Activated CD4-positive, alpha-beta T cell treated with anti-CD3 and anti-CD28 coated beads, Interleukin-2, amount 10 ng/mL, durations not matched to agents 7 days and 5 days (primary cell): ENCODE measurements at places on chromosomes 7 and 10.

DNA sequence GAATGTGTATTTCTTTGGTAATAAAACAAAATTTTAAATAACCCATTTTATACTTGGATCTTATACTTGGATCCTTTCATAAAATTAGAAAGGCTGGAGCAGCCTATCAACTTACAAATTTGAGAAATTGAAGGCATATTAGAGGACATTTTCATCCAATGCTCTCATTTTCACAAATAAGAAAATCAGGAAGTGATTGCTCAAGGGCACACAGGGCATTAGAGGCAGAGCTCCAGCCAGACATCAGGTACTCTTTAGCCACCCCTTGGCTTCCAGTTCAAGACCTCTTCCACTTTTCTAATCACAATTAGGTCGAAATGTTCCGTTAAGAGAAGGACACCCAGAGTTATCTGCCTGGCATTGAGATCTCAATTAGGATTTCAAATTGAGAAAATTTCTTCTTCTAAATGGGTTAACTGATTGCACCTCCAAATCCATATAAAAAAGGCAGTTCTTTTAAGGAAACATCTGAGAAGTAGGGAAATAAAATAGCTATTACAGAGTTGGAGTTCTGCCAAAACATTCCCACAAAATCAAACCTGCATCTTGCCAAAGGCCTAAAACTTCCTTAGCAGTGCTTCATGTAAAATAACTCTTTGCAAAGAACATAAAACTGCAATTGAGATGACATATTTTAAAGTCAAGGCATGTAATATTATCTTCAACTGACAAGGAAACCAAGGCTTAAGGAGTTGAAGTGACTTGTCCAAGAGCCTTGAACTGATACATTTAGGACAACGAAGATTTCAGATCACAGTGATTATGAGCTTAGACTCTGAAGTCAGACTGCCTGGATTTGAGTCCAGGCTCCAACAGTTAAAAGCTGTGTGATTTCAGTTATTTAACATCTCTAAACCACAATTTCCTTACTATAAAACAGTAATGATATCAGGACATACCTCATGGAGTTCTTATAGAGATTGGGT lies 2.4 kb downstream of the ACTA2 start:
- no peak for DNase-seq

GRCh38 chr7:129742256-129742655 lies 130.7 kb downstream of the NRF1 start:
- no peak for DNase-seq

DNA sequence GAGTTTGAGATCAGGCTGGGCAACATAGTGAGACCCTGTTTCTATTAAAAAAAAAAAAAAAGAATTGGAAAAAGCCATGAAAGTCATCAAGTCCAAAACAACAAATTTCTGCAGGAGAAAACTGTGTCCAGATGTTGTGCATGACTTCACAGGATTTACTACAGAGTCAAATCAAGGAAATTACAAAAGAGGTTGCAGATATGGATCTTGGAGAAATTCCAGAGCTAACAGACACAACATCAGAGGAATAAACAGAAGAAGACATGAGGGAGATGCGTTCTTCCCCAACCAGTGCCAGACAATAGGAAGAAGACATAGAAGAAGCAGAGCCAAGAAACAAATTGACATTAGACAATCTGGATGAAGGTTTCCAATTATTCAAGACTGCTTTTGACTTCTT lies 24.3 kb upstream of the KCNIP2 start:
- no peak for DNase-seq

GRCh38 chr7:11557627-11558026 lies 274.4 kb downstream of the THSD7A start:
- no peak for DNase-seq

- DNase-seq = no peak
Measured at GRCh38 chr10:27688276-27688675, 57.3 kb downstream of the MKX start.

DNA sequence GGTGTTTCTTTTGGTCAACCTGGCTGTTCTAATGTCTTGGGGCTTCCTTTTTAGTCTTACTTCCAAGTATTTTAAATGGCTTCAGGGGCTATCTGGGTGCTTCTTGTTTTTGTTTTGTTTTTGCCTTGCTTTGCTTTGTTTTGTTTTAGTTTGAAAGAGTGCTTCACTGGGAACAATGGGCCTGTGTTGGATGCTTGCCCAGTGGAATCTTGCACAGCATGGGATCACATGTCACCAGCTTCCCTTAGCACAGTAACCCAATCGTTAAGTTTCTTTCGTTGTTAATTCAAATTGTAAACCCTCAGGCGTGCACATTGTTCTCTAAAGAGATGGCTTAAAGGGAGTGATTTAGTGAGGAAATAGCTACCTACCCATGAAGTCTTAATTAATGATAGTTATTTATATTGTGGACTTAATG lies 8.9 kb downstream of the COL17A1 start:
- DNase-seq = no peak

DNA sequence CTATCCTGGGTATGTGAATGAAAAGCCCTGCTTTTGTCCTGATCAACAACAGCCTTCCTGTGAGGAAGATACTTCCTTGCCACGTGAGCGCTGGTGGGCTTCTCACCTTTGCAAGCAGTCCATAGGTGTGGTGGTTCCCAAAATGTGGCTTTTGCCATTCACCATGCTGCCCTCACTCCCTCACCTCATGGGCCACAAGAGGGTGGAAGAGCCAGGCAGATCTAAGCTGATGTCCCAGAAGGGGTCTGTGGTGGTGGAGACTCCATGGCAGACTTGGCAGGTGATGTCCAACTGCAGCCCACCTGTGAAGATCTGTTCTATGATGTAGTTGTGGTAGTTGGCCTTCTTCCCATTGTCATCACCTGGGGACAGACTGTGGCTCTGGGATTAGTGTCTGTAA lies 147.4 kb downstream of the BBS9 start:
- DNase-seq = no peak

GRCh38 chr10:103493362-103493915 lies at the start of gene NEURL1:
Gene NEURL1, plus strand, starts transcription at chr10:103493705. Its CDS starts 683 bp downstream, at chr10:103494388.
- DNase-seq = peak; percentile 35

- no peak for DNase-seq
Measured at GRCh38 chr10:87560495-87561129, 55.9 kb downstream of the MINPP1 start.

DNA sequence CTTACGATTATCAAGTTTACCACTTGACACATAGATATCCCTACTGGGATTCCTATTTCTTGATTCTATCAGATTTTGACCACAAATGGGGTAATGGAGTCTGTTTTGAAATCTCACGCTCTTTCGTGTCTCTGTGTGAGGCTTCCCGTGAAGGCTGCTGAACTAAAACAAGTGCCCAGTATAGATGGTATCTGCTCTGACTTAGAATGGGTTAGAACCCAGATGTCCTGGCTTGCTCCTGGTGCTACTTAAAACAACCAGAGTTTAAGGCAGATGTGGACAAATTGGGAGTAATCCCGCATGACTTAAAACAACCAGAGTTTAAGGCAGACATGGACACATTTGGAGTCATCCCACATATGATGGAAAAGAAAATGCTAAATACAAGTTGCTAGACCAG lies 85.9 kb downstream of the FAM204A start:
- no peak for DNase-seq

GRCh38 chr7:107661081-107661864 lies 645 bp downstream of the SLC26A4 start:
- peak; percentile 57 for DNase-seq

- no peak for DNase-seq
Measured at GRCh38 chr10:116809483-116810119, 39.7 kb upstream of the ENO4 start.

GRCh38 chr10:57867241-57867640 lies 400.5 kb downstream of the IPMK start:
- DNase-seq = no peak

DNA sequence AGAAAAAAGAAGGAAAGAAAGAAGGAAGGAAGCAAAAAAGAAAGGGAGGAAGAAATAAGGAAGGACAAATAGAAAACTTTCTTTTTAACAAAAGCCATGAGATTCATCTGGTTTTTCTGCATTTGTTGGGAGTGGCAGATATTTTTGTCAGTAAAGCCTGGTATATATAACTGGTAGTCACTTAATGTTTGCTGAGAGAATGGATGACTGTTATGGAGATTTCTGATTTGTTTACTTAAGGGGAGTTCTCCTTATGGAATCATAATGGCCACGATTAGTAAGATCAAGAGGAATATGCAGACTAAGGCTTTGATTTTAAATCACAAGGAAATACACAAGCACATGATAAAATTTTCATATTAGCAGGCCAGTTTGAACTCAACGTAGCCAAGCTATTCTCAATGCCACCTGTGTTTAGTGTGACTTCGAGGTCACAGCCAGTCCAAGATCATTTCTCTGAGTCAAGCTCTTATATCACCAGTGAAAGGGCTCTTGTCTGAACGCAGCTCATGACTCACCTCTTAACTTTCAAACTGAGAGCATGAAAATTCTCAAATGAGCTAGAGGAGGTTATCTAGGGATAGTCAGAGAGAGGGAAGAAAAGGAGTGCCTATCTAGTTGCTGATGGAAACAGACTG lies 445.1 kb upstream of the ZMIZ1 start:
- DNase-seq = no peak

- DNase-seq = no peak
Measured at GRCh38 chr7:138164804-138165203, 88.5 kb downstream of the AKR1D1 start.

- DNase-seq = no peak
Measured at GRCh38 chr7:102155821-102156441, 130.7 kb upstream of the SH2B2 start.

DNA sequence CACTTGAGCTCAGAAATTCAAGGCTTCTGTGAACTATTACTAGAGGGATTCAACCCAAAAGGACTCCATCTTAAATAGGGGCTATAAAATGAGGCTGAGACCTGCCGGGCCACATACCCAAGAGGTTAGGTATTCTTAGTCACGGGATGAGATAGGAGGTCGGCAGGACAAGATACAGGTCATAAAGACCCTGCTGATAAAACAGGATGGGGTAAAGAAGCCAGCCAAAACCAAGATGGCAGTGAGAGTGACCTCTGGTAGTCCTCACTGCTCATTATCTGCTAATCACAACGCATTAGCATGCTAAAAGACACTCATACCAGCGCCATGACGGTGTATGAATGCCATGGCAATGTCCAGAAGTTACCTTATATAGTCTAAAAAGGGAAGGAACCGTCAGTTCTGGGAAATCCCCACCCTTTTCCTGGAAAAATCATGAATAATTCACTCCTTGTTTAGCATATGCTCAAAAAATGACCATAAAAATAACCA lies 101.2 kb upstream of the TRIM24 start:
- no peak for DNase-seq

DNA sequence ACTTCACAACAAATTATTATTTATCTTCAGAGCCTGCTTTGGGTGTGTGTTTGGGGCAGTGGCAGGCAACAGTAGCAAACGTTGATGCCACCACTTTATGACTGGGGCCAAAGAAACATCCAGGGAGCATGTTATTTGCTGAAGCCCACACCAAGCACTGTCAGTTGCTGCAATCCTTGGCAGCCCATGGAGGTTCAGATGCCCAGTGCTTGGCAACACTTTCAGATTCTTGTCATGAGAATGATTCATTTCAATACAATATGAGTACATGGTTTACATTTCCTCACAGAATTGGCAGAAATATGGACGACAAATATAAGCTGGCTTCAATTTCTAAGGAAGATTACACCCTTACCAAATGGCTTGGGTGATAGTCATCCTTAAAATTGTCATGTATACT lies 46.5 kb upstream of the GLI3 start:
- no peak for DNase-seq

DNA sequence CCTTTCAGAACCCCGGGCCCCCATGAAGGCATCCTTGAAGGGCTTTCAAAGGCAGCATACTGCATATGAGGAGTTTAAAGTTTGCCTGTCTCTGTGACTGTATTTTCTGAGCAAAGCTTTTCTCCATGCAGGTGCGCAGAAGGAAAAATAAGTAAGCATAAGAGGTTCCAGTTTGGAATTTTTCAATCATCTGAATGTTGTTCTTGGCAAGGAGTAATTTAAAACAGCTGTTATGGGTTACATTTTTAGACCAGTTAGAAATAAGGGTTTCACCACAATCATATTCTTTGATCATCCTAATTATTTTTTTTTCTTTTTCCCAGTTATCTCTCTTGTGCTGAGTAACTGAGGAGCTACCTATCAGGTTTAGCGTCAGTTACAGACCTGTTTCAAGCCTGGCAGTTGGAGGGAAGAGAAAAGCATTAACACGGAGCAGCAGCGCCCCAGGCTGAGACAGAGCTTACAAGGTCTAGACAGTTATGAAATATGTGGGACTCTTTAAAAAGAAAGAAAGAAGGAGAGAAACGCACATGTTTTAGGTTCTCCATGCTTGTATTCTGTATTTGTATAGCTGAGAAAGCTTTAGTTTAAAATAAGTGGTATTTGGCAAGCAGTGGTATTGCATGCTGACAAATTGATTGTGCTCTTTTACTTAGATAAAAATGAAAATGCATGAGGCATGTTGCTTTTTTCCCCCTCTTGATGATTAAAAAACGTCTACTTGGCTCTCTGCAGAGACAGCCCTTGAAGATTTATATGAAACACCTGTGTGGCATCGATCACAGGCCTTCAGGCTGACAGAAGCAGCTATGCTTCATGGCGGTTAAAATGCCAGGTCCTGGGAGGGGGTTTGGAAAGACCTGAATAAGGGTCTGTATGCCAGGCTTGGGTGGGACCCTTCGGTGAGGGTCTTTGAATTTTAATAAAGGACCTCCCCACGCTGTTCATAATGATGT lies 157.6 kb downstream of the GRK5 start:
- DNase-seq = no peak

- DNase-seq = no peak
Measured at GRCh38 chr7:128357217-128357613, 4.3 kb downstream of the PRRT4 start.
